ENCODE measurements at places on chromosomes 6 and 20.

DNA sequence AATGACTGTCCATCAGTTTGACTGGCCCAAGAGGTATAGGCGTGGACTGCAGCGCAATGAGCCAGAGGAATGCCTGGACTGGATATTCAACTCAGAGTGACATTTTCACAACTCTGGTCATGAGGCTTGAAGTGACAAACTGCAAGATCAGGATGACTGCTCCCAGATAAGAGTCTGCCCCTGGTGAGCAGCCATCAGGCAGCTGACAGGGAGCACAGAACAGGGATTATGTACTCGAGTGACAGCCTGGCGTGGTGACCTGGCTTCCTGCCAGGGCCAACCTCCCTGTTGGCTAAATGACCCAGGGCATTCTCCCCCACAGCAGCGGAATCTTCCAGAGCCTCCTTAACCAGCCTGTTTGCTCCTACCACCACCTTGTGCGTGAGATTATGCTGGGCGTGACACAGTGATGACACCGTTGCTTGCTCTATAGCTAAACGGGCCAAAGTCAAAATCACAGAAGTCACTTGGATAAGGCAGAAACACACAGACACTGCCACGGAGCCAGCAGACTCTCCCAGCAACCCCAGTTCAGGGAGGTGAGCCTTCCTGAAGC, 209.1 kb upstream of the JARID2 start:
- DNase-seq, result no peak

- DNase-seq, result no peak
These were observed 115.5 kb downstream of the CCDC170 start for GRCh38 chr6:151609146-151609902.

DNA sequence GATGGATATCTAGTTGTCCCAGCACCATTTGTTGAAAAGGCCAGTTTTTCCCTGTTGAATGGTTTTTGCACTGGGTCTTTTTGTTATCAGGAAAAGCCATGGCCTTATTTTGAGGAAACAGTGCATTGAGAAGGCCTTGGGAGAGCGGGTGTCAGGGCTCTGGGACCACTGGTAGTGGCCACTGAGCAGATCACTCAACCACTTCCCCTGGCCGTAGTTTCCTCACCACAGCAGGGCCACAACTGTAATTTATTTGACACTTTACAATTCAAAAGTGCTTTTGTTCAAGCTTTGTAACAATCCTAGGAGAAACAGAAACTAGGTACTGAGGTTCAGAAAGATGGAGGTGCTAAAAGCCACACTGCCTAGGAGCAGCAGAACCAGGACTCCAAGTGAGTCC, 281.8 kb downstream of the GMDS start:
- no peak for DNase-seq

DNA sequence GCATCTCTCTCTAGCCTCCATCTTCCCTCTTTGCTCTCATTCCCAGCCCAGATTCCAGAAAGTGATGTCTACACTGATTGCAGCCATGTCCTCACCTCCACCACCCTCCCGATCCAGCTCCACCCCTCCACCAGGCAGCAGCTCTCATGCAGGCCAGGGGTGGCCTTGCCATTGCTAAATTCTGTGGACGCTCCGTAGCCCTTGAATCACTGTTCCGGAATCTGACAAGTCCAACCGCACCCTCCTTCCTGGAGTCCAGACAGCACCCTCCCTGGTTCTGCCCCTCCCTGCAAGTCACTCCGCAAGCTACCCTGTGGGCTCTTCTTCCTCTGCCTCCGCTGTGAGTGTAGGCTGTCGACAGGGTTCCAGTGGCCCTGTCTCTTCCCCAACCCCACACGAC, 26.2 kb downstream of the TNXB start:
- no peak for DNase-seq

- no peak for DNase-seq
These were observed 97.0 kb upstream of the PREP start for GRCh38 chr6:105499931-105500330.
